Activated T-helper 1 cell treated with anti-CD3 and anti-CD28 coated beads, Interleukin-12 subunit alpha, Interleukin-12 subunit beta, Interleukin-2, Interleukin-4 antibody, amounts not matched to agents 30 ng/mL and 10 ng/mL and 1 ng/mL, durations not matched to agents 14 hours and 24 hours and 36 hours (primary cell): ENCODE measurements at places on chromosomes 11 and 22. TPM values are rescaled to one million over a fixed set of nuclear protein-coding genes. Genes with fewer than 3 reads are reported as not detected.

DNA sequence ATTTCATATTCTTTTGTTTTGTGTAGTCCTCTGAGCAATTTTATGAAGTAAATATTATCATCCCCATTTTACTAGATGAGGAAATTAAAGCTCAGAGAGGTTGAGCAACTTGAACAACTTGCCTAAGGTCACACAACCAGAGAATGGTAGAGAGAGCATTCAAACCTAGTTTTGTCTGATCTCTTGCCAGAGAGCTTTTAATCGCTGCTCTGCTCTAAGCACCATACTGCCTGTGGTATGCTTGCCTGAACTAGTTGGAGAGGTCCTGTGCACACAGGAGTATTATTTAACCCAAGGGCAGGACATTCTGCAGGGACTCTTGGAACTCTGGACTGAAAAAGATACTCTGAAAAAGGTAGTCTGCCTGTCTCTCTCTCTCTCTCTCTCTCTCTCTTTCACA is 38.5 kb downstream of the TRAF6 start:
- no peak overlapping the region for H3K4me3 ChIP-seq
- no peaks in the 10 kb centered on the region for H3K27me3 ChIP-seq
- no peak overlapping the region for H3K27ac ChIP-seq

GRCh38 chr11:65400307-65401072 is 14.1 kb downstream of the FRMD8 start:
- no peaks in the 10 kb centered on the region for H3K27me3 ChIP-seq
- DNase-seq, result no peak
- no peak overlapping the region for H3K4me3 ChIP-seq
- H3K4me1 ChIP-seq, result peaks cover 6% of the 10 kb centered on the region
- H3K36me3 ChIP-seq, result peaks cover 31% of the 10 kb centered on the region
- H3K27ac ChIP-seq, result no peak overlapping the region

DNA sequence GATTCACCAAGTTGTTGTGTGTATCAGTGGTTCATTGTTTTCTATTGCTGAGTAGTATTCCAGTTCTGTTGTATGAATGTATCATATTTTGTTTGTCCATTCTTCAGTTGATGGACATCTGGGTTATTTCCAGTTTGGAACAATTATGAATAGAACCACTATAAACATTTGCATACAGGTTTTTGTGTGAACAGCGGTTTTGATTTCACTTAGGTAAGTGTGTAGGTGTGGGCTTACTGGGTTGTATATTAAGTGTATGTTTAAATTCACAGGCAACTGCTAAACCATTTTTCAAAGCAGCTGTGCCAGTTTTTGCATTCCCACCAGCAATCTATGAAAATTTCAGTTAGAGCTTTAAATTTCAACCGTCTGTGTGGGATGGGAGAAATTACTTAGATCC is 217.8 kb downstream of the NELL1 start:
- no peaks in the 10 kb centered on the region for H3K27me3 ChIP-seq
- no peak for DNase-seq
- no peak overlapping the region for H3K27ac ChIP-seq
- H3K4me3 ChIP-seq, result no peak overlapping the region

SLC25A1 gene
- total RNA-seq, result 31.7 and 34.0 TPM in 2 replicates

GRCh38 chr11:78906566-78906965 is 331.9 kb upstream of the NARS2 start:
- no peak for DNase-seq
- H3K4me1 ChIP-seq, result no peaks in the 10 kb centered on the region
- H3K36me3 ChIP-seq, result no peaks in the 10 kb centered on the region
- no peaks in the 10 kb centered on the region for H3K27me3 ChIP-seq
- no peak overlapping the region for H3K4me3 ChIP-seq

FAM83F gene
- 0.05 and 0.39 TPM in 2 replicates for total RNA-seq

DNA sequence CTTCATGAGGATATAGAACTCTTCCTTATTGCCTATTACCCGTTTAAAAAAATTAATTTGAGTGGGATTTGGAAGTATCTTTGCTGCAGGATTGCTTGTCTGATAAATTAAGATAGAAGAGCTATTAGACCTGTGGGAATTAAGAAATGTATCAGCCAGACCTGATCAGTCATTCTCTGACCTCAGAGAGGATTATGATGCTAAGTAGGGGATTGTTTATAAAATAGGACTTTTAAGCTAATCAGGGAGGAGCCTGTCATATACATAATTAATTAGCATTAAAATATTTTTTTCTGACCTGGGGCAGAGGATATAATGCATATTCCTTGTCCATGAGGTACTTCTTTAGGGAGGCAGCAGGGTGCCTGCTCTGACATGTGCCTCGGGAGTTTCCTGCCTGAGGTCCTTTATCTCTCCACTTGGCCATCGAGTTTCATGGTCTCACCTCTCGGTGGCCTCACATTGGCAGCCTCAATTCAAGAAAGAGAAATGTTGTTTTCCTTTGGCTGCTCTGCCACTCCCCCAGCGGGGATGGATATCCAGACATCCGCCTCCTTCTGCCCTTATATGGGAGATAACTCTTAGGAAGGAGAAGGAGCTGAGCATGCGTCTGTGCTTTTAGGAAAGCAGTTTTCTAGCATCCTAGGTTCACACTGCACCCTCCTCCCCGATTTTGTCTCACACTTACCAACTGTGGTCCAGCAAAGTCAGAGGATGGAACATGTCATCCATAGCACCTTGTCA is 41.1 kb downstream of the DIXDC1 start:
- no peak for DNase-seq
- H3K27me3 ChIP-seq, result peaks cover 9% of the 10 kb centered on the region
- no peak overlapping the region for H3K27ac ChIP-seq
- H3K4me3 ChIP-seq, result peak overlapping the region; percentile 74
- peaks cover 9% of the 10 kb centered on the region for H3K36me3 ChIP-seq

- H3K27ac ChIP-seq, result peak overlapping the region; percentile 96
- H3K4me1 ChIP-seq, result peaks cover 68% of the 10 kb centered on the region
- H3K36me3 ChIP-seq, result peaks cover 71% of the 10 kb centered on the region
- peak overlapping the region; percentile 99 for H3K4me3 ChIP-seq
Measured at GRCh38 chr11:112085822-112086421, 634 bp downstream of the TIMM8B start.

DNA sequence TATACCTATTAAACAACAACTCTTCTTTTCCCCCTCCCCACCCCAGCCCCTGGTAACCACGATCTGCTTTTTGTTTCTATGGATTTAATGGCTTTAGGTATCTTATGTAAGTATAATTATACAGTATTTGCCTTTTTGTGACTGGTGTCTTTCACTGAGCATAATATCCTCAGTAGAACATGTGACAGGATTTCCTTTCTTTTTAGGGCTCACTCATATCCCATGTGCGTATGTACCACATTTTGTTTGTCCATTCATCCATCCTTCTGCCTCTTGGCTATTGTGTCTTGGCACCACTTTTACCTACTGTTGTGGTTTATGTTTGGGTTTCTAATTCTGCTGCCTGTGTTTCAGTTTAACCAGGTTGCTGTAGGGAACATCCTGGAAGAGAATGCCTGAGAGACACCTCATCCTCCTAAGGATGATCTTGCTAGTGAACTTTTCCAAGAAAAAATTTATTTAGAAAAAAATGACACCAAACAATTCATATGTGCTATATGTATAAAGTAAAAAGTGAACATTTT is 77.6 kb upstream of the SESN3 start:
- H3K4me1 ChIP-seq, result peaks cover 6% of the 10 kb centered on the region
- no peak for DNase-seq
- H3K27ac ChIP-seq, result no peak overlapping the region
- no peak overlapping the region for H3K4me3 ChIP-seq
- no peaks in the 10 kb centered on the region for H3K36me3 ChIP-seq

C11orf91 gene
- total RNA-seq, result 0.23 TPM in 1 of 2 replicates, not detected in the other

DNA sequence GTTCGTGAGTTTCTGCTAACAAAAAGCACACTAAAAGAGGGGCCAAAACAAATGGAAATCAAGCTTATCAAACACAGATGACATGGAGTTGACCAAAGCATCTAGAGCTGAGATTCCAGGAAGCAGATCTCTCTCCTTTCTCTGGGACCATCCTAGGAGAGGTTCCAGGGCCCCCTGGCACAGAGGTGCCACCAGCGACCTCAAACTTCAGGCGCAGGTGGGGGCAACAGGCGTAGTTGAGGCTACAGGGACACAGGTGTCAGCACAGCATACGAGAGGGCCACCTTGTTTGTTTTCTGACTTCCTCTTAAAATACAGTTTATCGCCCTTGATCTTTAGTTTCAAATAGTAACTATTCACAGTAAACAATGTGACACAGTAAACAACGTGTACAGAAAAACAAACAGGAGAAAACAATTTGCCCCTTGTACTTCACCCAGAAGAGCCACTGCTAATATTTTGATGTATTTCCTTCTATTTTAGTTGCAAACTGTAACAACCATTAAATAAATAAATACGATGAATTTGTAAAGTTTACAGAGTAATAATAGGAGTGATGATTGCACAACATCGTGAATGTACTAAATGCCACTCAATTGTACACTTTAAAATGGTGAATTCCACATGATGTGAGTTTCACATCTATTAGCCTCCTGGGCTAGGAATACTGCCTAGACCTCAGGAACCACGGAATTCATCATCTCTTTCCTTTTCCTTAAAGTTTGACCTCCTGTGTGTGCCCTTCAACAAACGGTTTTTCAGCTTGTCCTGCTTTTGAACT is 52.2 kb downstream of the IGLL5 start:
- H3K36me3 ChIP-seq, result no peaks in the 10 kb centered on the region
- H3K4me3 ChIP-seq, result no peak overlapping the region
- peaks cover 13% of the 10 kb centered on the region for H3K27me3 ChIP-seq
- no peak overlapping the region for H3K27ac ChIP-seq
- no peak for DNase-seq

DNA sequence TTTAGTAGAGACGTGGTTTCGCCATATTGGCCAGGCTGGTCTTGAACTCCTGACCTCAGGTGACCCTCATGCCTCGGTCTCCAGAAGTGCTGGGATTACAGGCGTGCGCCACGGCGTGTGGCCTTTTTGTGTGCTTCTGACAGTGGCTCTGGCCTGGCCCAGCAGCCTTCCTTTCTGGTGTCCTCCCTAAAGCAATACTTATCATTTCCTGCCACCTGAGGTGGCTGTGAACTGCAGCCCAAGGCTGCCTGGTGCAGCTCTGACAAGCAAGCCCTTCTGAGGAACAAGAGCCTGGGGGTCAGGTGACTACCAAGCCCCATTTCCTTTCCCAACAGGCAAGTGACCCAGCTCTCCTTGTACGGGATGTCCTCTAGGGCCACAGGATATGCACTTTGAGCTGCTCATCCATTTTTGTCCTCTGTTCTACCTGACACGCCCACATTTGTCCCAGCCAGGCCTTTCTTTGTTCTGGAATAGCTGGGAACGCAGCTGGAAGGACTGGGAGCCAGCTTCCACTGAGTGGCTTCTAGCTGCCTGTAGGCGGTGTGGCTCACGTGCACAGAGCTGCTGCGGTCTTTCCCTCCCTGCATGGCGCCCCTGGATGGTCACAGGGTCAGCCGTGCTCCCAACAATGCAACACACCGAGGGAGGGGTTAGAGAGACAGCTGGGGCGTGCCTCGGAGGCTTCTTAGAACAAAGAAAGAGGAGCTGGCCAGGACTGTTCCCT is 12.3 kb upstream of the BID start:
- peaks cover 2% of the 10 kb centered on the region for H3K27me3 ChIP-seq
- no peaks in the 10 kb centered on the region for H3K36me3 ChIP-seq
- no peak overlapping the region for H3K27ac ChIP-seq
- peaks cover 13% of the 10 kb centered on the region for H3K4me1 ChIP-seq
- no peak for DNase-seq

HEPHL1 gene
- not detected in 2 replicates for total RNA-seq

- H3K4me1 ChIP-seq, result no peaks in the 10 kb centered on the region
- no peak overlapping the region for H3K4me3 ChIP-seq
- no peaks in the 10 kb centered on the region for H3K27me3 ChIP-seq
Measured at GRCh38 chr22:49026494-49027367, 800.9 kb downstream of the BRD1 start.

- no peaks in the 10 kb centered on the region for H3K4me1 ChIP-seq
- no peaks in the 10 kb centered on the region for H3K27me3 ChIP-seq
- H3K36me3 ChIP-seq, result no peaks in the 10 kb centered on the region
Measured at GRCh38 chr11:32840587-32840986, 10.9 kb downstream of the PRRG4 start.

GRCh38 chr11:65588199-65589054 is 7.2 kb downstream of the KCNK7 start:
- H3K27me3 ChIP-seq, result no peaks in the 10 kb centered on the region
- peak overlapping the region; percentile 66 for H3K4me3 ChIP-seq
- peaks cover 31% of the 10 kb centered on the region for H3K4me1 ChIP-seq
- peak; percentile 67 for DNase-seq
- peak overlapping the region; percentile 94 for H3K27ac ChIP-seq

- H3K4me3 ChIP-seq, result no peak overlapping the region
- no peak for DNase-seq
- no peak overlapping the region for H3K27ac ChIP-seq
- H3K36me3 ChIP-seq, result peaks cover 9% of the 10 kb centered on the region
- no peaks in the 10 kb centered on the region for H3K27me3 ChIP-seq
Measured at GRCh38 chr11:61390161-61390560, 2.2 kb upstream of the TMEM216 start.

GGT5 gene
- total RNA-seq, result 0.10 TPM in 1 of 2 replicates, not detected in the other

TENM4 gene
- 0.03 TPM in 1 of 2 replicates, not detected in the other for total RNA-seq

DNA sequence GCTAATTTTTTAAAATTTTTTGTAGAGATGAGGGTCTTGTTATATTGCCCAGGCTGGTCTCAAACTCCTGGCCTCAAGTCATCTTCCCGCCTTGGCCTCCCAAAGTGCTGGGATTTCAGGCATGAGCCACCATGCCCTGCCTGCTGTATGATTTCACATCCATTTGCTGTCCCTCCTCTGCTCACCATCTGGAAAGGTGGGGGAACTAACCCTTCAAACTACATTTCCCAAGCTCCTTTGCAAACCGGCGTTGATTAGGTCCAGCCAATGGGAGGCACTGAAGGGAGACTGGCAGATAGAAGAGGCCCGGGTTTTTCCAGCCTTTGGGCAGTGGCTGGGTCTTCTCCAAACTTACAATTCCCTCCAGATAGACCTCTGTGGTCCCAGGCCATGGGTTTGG is 19.3 kb downstream of the RFPL1 start:
- no peak for DNase-seq
- peaks cover 4% of the 10 kb centered on the region for H3K27me3 ChIP-seq
- H3K4me3 ChIP-seq, result no peak overlapping the region
- H3K36me3 ChIP-seq, result no peaks in the 10 kb centered on the region
- H3K27ac ChIP-seq, result no peak overlapping the region

DNA sequence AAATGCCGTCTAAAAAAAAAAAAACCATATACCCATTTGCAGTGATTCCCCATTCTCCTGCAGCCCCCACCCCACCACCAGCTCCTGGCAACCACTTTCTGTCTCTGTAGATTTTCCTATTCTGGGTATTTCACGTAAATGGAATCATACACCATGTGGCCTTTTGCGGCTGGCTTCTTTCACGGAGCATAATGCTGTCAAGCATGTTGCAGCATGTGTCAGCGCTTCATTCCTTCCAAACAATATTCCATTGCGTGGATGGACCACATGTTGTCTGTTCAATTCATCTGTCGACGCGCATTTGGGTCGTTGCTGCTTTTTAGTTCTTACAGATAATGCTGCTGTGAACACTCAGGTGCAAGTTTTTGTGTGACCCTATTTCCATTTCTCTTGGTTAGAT is 14.8 kb upstream of the EMID1 start:
- H3K27ac ChIP-seq, result no peak overlapping the region
- peaks cover 2% of the 10 kb centered on the region for H3K27me3 ChIP-seq
- H3K4me3 ChIP-seq, result no peak overlapping the region
- H3K36me3 ChIP-seq, result no peaks in the 10 kb centered on the region
- no peak for DNase-seq
